ENCODE measurements at places on chromosomes 5 and 9.

- no peak for DNase-seq
Observed at GRCh38 chr5:6439588-6440550, 8.8 kb upstream of the UBE2QL1 start.

GRCh38 chr5:81687292-81687691 is 63.6 kb downstream of the SSBP2 start:
- DNase-seq = no peak

- DNase-seq = no peak
Observed at GRCh38 chr9:136624184-136624951, 38.3 kb upstream of the EGFL7 start.

DNA sequence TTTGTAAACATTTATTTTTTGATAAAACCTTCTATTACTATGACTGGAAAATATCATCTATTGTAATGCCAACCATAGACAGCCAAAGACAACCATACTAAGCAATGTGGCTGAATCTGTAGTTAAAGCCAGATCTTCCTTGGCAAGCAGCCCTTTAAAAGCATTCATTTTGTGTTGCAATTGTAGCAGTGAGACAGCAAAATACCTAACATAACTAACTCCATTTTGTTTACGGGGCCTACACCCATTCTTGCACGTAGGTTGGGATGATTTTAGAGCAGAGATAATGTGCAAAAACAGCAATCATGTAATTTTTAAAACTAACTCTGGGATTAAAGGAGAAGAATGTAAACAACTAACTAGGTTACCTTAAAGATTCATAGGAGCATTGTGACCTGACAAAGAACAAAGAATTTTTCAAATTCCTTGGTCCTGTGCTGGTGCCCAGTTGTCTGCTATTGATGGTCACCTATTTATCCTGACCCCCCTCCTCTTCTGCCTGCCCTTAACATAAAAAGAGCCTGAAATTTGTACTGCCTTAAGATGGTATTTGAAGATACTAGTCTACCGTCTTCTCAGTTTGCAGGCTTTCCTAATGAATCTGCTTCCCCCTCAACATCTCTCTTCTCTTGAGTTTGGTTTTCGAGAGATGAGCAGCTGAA is 10.6 kb downstream of the IFNA1 start:
- no peak for DNase-seq

DNA sequence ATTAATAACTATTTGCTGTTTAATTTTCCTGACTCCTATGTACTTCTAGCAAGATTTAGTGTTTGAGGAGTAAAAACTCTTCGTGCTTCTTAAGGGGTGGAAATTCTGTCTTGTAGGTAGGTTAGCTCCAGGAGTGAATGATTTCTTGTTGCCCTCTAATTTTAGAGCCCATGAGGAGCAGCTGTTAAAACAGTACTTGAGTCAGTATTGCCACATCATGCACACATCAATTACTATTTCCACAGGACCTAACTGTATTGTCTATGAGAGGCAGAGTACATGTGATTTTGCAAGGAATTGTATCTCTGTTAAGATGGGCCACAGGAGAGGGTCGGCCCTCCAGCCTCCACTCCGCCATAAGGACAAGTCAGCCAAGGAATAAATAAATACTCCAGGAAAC is 91.2 kb downstream of the PDZD2 start:
- DNase-seq = no peak

DNA sequence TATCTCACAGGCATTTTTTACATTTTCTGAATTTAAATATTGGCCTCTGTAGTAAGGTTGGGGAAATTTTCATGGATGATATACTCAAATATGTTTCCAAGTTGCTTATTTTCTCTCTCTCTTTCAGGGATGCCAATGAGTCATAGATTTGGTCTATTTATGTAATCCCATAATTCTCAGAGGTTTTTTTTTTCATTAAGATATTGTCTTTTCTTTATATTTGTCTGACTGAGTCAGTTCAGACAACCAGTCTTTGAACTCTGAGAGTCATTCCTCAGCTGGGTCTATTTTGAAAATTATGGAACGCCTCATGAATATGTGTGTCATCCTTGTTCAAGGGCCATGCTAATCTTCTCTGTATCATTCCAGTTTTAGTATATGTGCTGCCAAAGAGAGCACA is 223.2 kb downstream of the PCSK1 start:
- DNase-seq = no peak

GRCh38 chr5:139658928-139659667 is 10.9 kb downstream of the CXXC5 start:
- DNase-seq = peak; percentile 84

GRCh38 chr5:172549696-172550095 is 91.4 kb upstream of the NEURL1B start:
- no peak for DNase-seq

GRCh38 chr9:135961811-135962695 is 880 bp upstream of the UBAC1 start:
- no peak for DNase-seq

- DNase-seq = peak; percentile 35
Observed at GRCh38 chr5:134125039-134126015, 10.8 kb downstream of the TCF7 start.

DNA sequence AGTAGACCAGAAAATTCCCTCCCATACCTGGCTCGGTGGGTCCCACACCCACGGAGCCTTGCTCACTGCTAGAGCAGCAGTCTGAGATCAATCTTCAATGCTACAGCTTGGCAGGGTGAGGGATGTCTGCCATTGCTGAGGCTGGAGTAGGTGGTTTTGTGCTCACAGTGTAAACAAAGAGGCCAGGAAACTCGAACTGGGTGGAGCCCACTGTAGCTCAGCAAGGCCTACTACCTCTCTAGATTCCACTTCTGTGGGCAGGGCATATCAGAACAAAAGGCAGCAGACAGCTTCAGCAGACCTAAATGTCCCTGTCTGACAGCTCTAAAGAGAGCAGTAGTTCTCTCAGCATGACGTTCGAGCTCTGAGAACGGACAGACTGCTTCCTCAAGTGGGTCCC is 5.6 kb upstream of the GZMA start:
- no peak for DNase-seq

GRCh38 chr5:6727231-6727630 is 14.0 kb downstream of the TENT4A start:
- DNase-seq = no peak

- DNase-seq = no peak
Observed at GRCh38 chr9:29214690-29215253, 1641.5 kb upstream of the C9orf72 start.

DNA sequence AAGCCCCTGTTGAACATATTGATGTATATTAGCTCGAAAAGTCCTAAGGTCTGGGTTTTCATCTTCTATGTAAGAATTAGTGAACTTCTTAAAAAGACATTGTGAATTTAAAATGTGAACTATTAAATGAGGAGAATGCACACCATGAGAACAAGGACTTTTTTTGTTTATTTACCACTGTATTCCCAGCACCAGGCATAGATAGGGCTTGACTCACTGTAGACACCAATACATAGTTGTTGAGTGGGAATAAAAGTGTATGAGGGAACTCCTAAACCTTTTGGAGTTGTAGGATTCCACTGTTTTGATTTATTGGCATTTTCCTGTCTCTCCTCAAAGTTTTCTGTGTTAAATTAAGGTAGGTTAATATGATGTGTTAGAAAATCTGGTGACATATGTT is 40.3 kb downstream of the NNT start:
- no peak for DNase-seq

- DNase-seq = no peak
Observed at GRCh38 chr9:389159-389558, 174.5 kb downstream of the DOCK8 start.

DNA sequence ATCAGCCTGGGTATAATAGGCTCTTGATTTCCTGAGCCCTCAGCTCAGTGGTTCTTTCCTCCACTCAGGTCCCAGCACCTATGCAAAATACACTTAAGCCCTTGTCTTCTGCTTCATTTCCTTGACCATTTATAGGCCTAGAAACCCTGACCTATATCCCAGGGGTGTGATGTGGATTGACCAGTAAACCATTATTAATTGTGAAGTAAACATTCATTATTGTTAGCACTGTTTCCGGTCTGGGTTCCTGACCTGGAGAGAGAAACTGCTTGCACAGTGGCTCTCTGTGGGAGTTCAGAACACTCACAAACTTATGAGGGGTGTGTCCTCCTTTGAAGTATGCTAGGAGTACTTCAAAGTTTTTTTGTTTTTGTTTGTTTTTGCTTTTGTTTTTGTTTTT is 19.6 kb upstream of the TOMM5 start:
- DNase-seq = no peak

DNA sequence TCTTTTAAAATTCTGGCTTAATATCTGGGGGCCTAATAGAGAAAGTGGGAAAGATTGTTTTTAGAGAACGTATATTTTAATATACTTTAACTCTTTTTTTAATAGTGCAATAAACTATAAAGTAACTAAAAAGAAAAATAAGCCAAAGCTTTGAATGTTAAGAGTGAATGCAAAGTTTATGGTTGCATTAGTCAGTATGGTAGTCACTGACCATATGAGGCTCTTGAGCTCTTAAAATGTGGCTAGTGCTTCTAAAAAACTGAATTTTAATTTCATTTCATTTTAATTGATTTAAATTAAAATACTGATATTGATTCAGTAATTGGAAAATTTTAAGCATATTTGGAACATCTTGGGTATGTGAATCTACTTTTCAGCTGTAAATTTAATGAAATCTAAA is 310.7 kb downstream of the PJA2 start:
- DNase-seq = no peak

- DNase-seq = no peak
Observed at GRCh38 chr5:84623019-84623418, 238.3 kb upstream of the EDIL3 start.

- DNase-seq = no peak
Observed at GRCh38 chr5:98753507-98753906, 20.0 kb upstream of the RGMB start.

DNA sequence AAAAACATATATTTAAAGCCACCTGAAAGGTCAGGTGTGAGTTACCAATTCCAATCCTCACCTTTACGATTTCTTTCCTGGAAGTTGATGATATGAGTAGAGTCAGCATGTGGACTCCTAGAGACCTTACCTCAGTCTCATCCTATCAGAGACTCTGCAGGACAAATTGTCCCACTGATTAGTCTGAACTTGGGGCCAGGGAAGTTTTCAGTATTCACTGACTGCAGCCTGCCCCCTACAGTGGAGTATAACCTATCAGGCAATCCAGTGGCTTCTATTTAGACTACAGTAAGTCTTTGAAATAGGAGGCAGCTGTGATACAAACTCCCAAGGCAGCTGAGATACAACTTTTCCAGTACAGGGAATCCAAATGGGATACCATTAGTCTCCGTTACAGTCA is 449.4 kb upstream of the CDH10 start:
- DNase-seq = no peak

DNA sequence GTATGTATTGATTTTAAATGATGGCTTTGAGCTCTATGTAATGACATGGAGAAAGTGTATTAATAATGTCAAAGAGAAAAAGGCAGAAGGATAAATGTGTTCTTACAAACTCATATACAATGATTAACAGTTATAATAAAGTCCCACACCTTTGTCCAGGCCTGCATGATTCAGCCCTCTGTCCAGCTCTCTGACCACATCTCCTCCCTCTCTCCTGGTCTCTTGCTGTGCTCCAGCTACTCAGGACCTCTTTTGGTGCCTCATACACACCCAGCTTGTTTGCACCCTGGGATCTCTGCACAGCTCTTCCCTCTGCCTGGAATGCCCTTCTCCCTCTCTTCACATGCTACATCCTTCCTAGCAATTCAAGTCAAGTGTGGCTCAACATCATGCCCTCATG is 37.5 kb upstream of the DMRT1 start:
- DNase-seq = no peak

- DNase-seq = no peak
Observed at GRCh38 chr5:167228134-167228533, 1063.3 kb upstream of the WWC1 start.

GRCh38 chr9:80937645-80938044 is 751.7 kb downstream of the TLE1 start:
- no peak for DNase-seq

DNA sequence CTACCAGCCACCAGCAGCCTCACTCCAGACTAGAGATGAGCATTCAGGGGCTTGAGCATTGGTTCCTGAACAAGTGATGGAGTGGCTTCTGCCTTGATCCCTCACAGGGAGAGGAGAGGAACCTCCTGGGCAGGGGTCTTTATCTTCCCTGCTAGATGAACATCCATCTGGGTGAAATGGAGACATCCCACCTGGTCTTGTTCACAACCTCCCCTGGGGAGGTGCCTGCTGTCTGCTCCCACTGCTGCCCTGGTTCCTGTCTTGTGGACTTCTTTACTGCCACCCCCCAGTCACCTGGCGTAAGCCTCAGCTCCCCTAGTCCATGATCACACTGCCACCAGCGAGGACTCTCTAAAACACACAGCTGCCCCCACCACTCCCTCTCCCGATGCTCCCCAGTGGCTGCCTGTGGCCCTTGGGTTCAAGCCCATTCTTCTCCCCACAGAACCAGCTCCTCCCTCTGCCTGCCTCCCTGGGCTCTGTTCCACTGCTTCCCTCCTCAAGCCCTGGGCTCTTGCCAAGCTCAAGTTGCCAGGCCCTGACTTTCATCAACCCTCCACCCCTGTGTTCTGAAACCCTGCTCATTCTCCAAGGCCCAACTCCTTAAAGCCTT is 51.5 kb downstream of the COL15A1 start:
- no peak for DNase-seq

DNA sequence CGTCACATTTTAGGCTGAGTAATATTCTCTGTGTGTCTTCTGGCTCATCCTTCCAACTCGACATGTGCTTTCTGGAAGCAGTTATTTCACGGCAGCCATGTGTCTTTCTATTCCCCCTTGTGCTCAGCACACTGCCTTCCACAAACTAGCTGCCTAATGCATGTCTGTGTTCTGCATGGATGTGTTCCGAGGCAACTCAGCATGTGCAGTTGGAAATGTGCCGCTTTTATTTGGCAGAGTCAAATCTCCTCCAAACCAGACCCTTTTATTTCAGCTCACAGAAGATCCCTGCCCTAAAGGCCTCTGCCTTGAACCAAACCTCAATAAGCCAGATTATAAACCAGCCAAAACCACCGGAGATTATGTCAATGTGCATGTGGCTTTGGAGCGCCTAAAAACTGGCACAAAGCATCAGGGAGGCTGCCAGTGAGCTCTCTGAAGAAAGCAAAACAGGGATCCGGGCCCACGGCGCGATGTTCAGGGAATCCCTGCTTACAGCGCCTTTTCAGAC is 360.2 kb downstream of the DEPDC1B start:
- no peak for DNase-seq

- no peak for DNase-seq
Observed at GRCh38 chr5:139804800-139805397, 9.3 kb downstream of the PSD2 start.

GRCh38 chr9:137430723-137431415 is 7.7 kb downstream of the NOXA1 start:
- no peak for DNase-seq

DNA sequence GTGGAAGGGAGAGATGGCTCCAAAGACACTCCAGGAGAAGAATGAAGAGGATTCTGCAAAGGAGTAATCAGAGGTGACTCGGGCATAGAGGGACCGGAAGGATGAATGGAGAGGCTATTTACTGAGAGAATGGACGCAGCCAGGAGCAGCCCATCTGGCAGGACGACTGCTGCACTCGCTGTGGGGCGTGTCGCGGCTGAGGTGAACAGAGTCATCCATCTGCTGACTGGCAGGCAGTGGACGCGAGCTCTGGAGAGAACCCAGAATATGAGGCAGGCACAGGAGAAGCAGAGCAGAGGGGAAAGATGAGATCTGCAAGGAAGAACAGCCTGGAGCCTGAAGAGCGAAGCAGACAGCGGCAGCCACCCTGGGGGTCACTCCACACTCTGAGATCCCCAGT is 16.4 kb downstream of the FGF1 start:
- DNase-seq = no peak

- peak; percentile 59 for DNase-seq
Observed at GRCh38 chr5:110790673-110791072, 51.9 kb downstream of the SLC25A46 start.

GRCh38 chr9:33416996-33417395 is 14.6 kb upstream of the AQP7 start:
- no peak for DNase-seq
